Suppressor macrophage treated with lipopolysaccharide for 4 hours (primary cell): ENCODE measurements at places on chromosomes 12 and 14.

GRCh38 chr12:55733021-55733555, 4.3 kb upstream of the CD63 start:
- DNase-seq, result no peak

DNA sequence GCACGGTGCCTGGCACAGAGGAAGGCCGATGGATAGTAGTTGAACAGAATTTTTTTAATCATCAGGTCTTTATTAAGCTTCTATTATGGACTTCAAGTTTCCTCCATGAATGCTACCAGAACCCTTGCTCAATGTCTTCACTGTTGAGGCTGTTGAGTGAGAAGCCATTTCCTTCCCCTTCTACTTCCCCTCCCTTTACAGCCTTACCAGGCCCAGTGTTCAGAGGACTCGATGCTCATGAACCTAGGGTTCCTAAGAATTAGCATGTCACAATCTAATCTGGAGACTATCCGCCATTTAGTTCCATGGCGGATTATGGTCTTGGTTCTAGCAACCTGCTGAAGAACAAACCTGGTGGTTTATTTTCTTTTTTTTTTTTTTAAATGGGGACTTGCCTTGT, 17.7 kb downstream of the ETV6 start:
- DNase-seq, result peak; percentile 55

DNA sequence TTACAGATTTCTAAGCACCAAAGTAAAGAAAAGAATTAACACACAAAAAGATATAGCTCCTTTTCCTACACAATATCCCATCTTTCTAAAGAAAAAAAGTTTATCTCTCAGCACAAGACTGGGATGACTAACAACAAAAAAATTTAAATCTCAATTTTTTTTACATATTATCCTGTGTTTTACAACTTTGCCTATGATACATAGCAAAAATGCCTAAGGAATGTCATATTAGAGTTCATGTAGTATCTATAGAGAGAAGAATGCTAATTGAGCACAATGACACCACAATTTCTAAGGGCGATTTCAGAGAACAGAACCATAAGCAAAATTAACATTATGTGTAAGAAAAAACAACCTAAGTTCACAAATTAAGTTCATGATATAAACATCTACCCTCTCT, 16.3 kb downstream of the C2CD5 start:
- DNase-seq, result no peak

- no peak for DNase-seq
Observed at GRCh38 chr14:103684871-103685270, 30.4 kb downstream of the XRCC3 start.

DNA sequence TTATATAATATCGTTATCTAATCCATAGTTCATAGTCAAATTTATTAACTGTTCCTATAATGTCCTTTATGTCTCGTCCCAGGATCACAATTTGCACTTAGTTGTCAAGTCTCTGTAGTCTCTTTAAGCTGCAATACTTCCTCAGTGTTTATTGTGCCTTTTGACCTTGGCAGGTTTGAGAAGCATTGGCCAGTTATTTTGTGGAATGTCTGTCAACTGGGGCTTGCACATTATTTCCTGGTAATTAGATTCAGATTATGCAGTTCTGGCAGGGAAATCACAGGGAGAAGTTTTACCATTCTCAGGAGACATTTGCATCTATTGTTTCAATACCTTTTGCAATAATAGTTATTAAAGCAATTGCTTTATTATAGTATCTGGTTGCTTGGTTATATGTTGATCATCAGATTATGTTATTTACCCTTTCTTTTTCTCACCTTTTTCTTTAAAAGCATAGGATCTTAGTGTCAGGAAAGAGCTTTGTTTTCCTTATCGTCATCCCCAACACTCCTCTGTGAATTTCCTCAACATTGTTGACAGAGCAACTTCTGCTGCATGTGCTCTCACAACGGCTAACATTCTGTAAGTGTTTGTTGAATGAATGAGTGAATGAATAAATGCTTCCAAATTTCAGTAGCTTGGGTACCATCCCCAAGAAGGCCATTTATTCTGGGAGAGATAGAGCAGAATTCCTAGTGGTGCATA, 3.7 kb upstream of the ART4 start:
- no peak for DNase-seq

DNA sequence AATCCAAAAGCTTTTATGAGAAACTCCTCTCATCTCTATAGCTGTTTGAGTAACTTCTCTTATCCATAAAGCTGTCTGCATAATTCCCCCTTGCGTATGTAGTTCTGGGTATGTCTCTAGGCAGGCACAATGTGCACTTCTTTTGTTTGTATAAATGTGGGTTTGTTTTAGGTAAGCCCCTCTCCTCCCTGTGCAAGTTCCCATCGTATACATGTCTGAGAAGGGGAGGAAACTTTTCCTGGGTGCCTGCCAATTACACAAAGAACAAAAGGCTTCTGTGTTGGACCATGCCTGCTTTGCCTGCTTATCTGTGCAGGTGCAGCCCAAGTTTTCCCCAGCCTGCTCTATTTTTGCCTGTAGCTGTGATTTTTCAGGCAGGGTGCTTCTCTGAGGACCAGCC, 96.7 kb downstream of the CCER1 start:
- DNase-seq, result no peak

DNA sequence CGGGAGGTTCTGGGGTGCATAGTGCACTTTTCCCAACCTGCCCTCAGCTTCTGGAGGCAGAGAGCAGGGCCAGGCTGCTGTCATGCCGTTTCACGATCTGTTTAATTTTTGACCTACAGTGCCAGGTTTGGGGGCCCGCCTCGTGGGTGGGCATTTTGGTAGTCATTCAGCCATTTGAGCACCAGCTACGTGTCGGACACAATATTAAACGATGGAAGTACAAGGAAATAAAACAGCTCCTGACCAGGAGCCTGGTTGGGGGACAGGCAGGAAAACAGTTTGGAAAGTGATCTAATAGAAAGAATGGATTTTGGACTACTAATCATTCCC, 708 bp downstream of the FNTB start:
- DNase-seq, result no peak
